Stimulated activated CD8-positive, alpha-beta memory T cell treated with anti-CD3 and anti-CD28 coated beads, Interleukin-2, amount 100 ng/mL, for 48 hours (primary cell): ENCODE measurements at places on chromosomes 12 and 14.
A peak's percentile ranks its signal among the peaks of the same experiment; 100 is the strongest.

- no peak for DNase-seq
Measured at GRCh38 chr14:43475757-43476156, 1031.3 kb downstream of the FSCB start.

GRCh38 chr12:80086025-80086424 is 13.3 kb upstream of the OTOGL start:
- no peak for DNase-seq

GRCh38 chr12:107026806-107027635 is 40.1 kb upstream of the MTERF2 start:
- no peak for DNase-seq

DNA sequence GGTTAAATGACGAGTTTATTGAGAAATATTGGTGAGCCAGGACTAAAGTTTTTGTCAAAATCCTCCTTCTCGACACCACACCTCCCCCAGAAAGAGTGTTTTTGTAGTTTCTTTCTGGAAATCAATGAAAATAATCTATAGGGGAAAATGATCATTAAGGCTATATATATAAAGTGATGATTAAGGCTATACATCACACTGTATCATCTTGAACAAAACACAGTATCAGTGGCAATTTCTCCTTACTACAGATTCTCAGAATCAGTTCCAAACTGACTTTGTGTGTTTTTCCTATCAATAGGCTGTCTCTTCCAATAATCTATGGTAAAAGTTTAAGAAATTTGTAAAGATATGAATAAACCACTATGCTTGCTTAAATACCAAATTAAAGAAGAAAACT is 81.7 kb downstream of the IFNG-AS1 start:
- no peak for DNase-seq

- no peak for DNase-seq
Measured at GRCh38 chr14:79702197-79702596, 509.1 kb downstream of the DIO2 start.

DNA sequence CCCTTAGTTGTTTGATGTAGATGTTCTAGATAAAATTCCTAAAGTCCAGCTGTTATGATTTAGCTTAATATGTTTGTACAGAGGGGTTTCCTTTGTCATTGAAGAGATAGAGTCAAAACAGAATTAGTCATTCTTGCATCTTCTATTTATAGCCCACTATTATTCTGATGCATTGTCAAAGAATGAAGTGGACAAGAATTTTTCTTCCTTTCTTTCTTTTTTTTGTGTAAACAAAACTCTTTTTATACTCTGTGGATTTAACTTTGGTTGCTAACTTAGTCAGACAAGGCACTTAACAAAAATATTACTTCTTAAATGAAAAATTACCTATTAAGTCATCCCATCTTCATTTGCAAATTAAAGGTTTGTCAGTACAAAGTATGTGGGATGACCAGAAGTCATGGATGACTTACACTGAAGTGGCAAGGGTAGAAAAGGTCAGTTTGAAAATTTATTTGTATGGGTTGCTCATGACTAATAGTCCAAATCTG is 215.6 kb upstream of the DDHD1 start:
- no peak for DNase-seq

GRCh38 chr14:102231476-102232347 is 73.3 kb downstream of the MOK start:
- no peak for DNase-seq

DNA sequence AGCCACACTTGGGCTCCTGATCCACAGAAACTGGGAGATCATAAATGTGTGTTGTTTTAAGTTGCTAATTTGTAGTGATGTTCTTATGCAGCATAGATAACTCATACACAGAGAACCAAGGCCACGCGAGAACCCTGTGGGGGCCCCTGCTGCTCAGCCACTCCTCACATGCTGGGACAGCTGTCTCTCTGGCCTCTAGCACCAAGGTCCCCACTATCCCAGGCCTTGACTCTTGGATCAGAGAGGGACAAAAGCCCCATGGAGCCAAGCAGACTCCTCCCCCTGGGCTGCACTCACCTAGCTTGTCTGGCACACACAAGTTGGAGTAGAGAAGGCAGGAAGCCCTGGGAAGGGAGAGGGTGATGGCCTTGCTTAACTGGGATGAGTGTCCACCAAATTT is 11.3 kb downstream of the PLD4 start:
- no peak for DNase-seq

GRCh38 chr12:42023733-42024494 is 120.8 kb downstream of the GXYLT1 start:
- peak; percentile 64 for DNase-seq

GRCh38 chr14:74242021-74242779 is 3.0 kb downstream of the VSX2 start:
- DNase-seq: no peak

GRCh38 chr12:10131111-10131690 is 1.2 kb upstream of the CLEC7A start:
- no peak for DNase-seq

GRCh38 chr14:86770186-86770585 is 1222.8 kb downstream of the GALC start:
- DNase-seq: no peak

DNA sequence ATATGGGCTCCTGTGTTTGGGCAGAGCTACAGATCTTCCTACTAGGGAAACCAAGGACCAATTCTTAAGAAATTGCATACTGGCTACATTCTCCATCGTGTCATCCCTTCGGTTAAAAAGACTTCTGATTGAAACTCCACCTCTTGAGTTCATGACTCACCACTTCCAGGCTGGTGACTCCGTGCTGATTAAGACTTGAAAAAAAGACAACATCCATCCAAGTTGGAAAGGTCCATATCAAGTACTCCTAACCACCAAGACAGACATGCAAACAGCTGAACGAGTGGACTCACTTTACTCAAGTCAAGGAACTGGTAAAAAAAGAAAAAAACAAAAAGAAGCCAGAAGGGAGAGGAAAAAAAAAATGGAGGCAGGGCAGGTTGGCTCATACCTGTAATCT is 63.4 kb downstream of the APOBEC1 start:
- no peak for DNase-seq

DNA sequence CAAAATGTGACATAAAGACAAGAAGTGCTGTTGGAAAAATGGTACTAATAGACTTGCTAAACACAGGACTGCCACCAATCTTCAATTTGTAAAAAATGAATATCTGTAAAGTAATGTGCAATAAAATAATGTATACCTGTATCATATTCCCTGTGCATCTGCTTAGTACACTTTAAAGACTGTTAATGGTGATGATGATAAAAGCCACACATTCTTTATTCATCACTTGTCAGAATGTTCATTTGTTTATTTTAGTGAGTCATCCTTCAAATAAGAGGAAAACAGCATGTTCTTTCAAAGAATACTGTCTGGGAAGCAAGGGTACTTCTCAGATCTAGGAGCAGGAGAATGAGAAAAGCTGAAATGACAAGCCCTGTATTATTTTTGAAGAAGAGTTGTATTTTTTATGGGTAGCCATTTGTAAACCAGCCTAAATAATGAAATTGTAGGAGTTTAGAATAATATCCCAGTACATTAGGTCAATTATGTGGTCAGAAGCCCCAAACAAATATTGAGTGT is 78.3 kb upstream of the PSMA6 start:
- DNase-seq: no peak

GRCh38 chr14:103943673-103944072 is 1.3 kb upstream of the RD3L start:
- no peak for DNase-seq

GRCh38 chr14:72614891-72615415 is 278.9 kb downstream of the DPF3 start:
- no peak for DNase-seq

GRCh38 chr12:125151284-125151683 is 86.0 kb downstream of the AACS start:
- no peak for DNase-seq

GRCh38 chr14:67551123-67551522 is 18.0 kb downstream of the PLEKHH1 start:
- no peak for DNase-seq

- no peak for DNase-seq
Measured at GRCh38 chr14:23432946-23433345, 2.5 kb downstream of the MYH7 start.

DNA sequence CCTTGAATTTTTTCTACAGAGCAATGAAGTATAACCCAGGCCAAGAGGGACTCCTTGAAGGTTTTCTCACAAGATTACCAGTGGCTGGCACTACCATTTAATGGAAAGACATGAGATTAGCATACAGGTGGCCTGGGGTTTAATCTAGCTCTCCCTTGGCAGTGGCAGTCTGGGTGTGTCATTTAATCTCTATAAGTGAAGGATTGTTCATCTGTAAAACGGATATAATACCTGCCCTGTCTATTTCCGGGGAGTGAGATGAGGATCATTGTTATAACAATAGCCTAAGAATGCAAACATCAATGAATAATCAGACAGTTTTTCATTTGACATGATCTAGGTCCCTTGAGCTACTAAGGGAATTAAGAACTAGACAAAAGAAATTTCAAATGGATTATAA is 168.7 kb upstream of the CPNE8 start:
- no peak for DNase-seq

GRCh38 chr14:79580414-79580813 is 630.9 kb downstream of the DIO2 start:
- no peak for DNase-seq

DNA sequence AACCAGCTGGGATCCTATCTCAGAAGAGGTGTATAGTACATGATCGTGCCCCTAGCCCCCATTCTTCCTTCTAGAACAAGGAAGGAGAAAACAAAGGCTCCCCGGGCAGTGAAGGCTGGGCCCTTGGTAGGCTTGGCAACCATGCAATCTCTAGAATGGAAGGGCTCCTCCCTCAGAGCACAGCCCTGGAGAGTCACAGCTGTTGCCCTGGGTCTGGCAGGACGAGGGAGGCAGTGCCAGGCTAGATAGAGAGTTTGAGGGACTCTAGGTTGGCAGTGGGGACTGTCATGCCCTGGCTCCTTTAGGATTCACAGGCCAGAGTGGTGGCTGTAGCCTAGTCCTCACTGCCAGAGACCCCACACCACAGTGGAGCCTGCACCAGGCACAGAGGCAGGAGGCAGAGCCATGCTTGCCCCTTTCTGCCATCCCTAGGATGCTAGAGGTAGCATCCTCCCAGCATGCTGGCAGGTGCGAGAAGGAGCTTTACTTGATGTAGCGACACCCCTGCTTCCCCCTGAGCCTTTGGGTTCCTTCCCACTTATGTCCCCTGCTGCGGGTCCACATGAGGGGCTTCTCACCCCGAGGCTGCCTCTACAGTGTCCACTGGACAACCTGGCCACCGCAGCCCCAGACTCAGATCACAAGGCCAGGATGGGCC is 33.4 kb upstream of the CIPC start:
- no peak for DNase-seq

DNA sequence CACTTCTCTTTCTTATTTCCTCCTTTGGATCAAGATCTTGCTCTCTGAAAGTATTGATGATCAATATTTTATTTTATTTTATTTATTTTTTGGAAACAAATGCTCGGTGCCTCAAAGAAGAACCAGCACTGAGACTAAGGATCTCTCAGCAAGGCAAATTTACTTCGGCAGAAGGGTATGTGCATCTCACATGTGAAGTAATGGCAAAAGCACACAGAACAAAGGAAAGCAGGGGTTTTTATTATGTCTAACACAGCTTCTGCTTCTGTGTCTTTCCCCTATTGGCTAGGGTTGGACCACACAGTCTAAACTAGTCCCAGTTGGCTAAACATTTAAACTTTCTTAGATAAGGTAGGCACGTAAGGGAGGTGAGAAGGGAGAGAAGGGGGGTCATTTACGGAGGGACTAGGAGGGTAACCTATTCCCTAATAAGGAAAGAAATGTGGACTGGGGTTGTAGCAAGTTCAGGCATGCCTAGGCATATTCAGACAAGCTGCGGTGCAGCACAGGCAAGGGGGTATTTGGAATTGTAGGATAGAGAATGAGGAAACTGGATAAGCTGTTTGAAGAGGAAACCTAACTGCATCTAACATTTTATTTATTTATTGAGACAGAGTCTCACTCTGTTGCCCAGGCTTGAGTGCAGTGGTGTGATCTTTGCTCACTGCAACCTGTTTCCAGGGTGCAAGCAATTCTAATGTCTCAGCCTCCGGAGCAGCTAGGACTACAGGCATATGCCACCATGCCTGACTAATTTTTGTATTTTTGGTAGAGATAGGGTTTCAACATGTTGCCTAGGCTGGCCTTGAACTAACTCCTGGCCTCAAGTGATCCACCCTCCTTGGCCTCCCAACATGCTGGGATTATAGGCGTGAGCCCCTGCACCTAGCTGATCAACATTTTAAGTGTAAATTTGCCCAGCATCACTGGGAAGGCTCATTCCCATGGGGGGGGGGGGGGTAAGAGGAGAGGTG is 90.0 kb upstream of the EIF5 start:
- no peak for DNase-seq

- no peak for DNase-seq
Measured at GRCh38 chr14:97687944-97688630, 890.9 kb downstream of the VRK1 start.

- no peak for DNase-seq
Measured at GRCh38 chr12:77488041-77488620, 342.6 kb upstream of the NAV3 start.

GRCh38 chr12:16499611-16500010 is 106.4 kb downstream of the LMO3 start:
- no peak for DNase-seq

- no peak for DNase-seq
Measured at GRCh38 chr12:3531496-3531895, 40.5 kb downstream of the PRMT8 start.

DNA sequence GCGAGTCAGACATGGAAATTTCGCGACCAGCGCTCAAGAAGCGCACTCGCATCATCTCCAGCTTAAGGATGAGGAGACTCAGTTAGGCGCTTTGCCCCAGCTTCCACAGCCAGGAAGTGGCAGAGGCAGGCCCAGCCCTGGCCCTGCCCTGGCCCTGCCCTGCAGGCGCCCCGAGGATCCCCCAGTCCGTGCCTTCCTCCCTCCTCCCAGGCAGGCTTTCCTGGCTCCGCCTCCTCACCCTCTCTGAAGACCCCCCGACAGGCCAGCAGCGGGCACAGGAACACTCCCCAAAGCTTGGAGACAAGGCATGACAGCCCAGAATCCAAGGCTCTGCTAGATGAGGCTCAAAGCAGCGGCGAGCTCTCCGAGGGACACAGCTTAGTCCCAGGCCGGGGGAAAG is 25.1 kb downstream of the UBR7 start:
- no peak for DNase-seq

DNA sequence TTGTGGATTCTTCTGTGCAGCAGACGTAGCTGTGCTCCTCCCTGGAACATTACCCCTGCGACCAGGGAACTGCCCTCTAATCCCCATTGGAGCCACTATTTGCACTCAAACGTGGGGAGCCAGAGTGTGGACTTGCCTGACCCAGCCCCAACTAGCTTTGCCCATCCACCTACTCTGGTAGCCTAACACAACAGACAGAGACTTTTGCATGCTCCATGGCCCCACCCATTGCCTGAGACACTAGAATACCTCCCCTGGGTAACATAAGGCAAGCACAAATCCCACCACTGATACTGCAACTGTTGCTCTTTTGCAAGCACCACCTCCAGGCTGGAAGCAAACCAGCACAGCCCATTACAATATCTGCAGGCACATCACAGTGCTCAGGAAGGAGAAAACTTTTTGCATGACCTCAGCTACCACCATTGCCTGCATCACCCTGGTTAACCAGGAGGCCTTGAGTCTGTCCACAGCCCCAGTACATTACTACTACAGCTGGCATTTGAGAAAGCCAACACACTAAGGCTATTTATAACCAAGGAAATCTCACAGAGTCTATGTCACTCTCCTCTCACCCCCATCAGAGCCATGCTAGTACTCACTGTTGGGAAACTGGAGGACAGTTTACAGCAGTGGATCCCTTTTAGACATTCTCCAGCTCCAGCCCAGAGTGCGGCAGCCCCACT is 15.0 kb downstream of the CEP128 start:
- no peak for DNase-seq
